ENCODE measurements at places on chromosomes 11 and 22.
A peak's percentile ranks its signal among the peaks of the same experiment; 100 is the strongest.

DNA sequence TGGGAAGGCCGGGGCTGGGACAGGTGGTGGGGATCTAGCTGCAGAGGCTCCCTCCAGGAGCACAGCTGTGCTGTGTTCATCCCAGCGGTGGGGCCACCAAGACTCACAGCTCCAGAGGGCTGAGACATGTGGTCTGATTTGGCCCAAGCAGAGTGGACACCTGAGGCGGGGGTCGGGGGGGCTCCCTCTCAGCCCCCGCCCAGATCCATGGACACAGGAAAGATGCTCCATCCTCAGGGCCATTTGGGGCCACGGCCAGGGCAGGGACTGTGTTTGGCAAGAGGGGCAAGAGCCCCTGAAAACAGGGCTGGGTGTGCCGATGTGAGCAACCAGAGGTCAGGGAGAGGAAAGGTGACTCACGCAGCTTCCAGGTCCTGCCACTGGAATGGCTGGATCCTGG, 219.4 kb downstream of the BRD1 start:
- no peak overlapping the region for H3K4me3 ChIP-seq
- no peaks in the 10 kb centered on the region for H3K4me1 ChIP-seq
- H3K27ac ChIP-seq = no peak overlapping the region
- DNase-seq = no peak

DNA sequence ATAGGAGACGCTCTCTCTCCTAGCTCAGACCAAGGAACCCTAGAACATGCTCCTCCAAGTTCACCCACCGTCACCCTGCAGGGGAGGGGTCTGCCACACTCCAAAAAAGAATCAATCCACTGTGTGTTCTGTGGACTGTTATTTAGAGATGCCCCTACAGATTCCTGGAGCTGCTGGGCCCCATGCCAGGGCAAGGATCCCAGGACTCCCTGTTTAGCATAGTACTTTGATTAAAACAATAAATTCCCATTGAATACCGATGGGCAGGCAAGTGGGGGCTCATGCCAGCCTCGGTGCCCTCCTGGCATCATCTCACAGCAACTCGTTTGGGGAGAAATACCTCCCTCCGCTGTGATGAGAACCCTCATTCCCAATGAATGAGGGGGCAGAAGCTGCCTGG, 247.5 kb downstream of the ST3GAL4 start:
- no peaks in the 10 kb centered on the region for H3K27me3 ChIP-seq
- no peaks in the 10 kb centered on the region for H3K4me1 ChIP-seq
- DNase-seq = no peak
- no peak overlapping the region for H3K4me3 ChIP-seq

GRCh38 chr11:19466314-19466713, 225.6 kb upstream of the E2F8 start:
- no peaks in the 10 kb centered on the region for H3K36me3 ChIP-seq
- no peak overlapping the region for H3K27ac ChIP-seq
- H3K4me3 ChIP-seq = no peak overlapping the region
- H3K4me1 ChIP-seq = no peaks in the 10 kb centered on the region
- no peak for DNase-seq
- H3K27me3 ChIP-seq = no peaks in the 10 kb centered on the region

GRCh38 chr11:74226907-74227306, 55.8 kb downstream of the PPME1 start:
- no peaks in the 10 kb centered on the region for H3K27me3 ChIP-seq
- DNase-seq = no peak
- H3K4me1 ChIP-seq = peaks cover 19% of the 10 kb centered on the region
- H3K27ac ChIP-seq = no peak overlapping the region

DNA sequence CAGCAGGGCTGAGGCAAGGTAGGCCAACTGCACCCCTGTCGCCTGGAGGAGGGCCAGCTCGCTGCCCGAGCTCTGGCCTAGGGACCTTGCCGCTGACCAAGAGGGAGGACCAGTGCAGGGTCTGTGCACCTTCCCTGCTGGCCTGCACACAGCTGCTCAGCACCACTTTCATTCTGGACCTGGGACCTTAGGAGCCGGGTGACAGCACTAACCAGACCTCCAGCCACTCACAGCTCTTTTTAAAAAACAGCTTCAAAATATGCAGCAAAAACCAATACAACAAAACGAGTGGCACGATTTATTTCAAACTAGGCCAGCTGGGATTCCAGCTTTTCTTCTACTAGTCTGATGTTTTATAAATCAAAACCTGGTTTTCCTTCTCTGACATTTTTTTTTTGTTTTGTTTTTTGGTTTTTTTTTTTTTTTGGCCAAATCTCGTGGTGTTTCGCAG, 18.0 kb downstream of the RSPH14 start:
- DNase-seq = no peak
- H3K4me1 ChIP-seq = peaks cover 3% of the 10 kb centered on the region
- H3K27me3 ChIP-seq = no peaks in the 10 kb centered on the region
- no peaks in the 10 kb centered on the region for H3K36me3 ChIP-seq
- no peak overlapping the region for H3K4me3 ChIP-seq
- H3K27ac ChIP-seq = no peak overlapping the region

DNA sequence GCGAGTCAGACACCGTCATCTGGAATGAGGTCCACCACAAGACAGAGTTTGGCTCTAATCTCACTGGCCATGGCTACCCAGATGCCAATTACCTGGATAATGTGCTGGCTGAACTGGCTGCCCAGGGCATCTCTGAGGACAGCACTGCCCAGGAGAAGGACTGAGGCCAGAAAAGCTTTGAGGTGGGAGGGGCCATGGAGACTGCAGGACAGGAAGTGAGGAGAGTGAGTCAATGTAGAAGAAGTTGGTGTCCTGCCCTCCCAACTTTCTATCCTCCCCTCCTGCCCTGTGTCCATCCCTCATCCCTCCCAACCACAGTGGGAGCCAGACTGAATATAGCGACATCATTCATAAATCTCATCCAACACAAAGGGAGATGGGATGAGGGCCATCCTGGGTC, 8.0 kb downstream of the MPEG1 start:
- no peak overlapping the region for H3K27ac ChIP-seq
- H3K4me3 ChIP-seq = no peak overlapping the region
- no peaks in the 10 kb centered on the region for H3K4me1 ChIP-seq

DNA sequence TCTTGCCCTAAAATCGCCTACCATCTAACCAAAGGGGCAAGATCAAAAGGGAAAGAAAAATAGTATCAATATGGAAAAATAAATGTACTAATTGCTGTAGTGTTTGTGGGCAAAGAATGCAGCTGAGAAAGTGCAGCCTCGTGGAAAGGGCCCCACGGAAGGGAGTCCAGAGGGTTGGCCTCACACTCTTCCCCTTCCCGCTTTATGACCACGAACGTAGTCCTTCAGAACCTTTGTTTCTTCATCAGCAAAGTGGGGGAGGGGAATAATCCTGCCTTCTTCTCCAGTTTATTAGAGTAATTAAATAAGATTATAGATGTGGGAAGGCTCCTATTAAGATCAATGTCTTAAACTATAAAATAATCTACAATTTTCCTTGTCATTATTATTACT, 41.0 kb downstream of the FLI1 start:
- no peaks in the 10 kb centered on the region for H3K36me3 ChIP-seq
- peaks cover 6% of the 10 kb centered on the region for H3K4me1 ChIP-seq
- H3K4me3 ChIP-seq = no peak overlapping the region
- no peak for DNase-seq
- no peaks in the 10 kb centered on the region for H3K27me3 ChIP-seq

DNA sequence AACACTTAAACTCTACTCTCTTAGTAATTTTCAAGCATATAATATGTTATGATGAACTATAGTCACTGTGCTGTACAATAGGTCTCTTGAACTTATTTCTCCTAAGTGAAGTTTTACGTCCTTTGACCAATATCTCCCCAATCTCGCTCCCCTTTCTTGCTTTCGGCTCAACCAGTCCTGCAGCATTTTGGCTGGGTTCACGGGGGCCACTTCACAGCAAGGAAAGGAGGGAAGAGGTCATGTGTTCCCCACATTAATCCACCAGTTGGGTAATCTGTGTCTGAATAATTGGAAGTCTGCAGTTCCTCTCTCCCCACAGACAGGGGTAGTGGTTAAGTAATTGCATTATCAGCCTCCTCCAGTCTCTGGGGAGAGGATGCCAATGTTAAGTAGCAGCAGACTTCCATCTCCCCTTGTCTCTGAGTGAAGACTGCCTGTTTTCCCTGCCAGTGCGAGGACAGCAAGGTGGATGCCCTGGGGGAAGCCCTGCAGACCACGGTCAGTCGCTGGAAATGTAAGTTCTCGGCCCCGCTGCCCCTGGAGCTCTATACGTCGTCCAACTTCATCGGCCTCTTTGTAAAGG, 59.2 kb upstream of the CRTAM start:
- no peak overlapping the region for H3K4me3 ChIP-seq
- no peaks in the 10 kb centered on the region for H3K36me3 ChIP-seq
- peaks cover 2% of the 10 kb centered on the region for H3K27me3 ChIP-seq
- peaks cover 2% of the 10 kb centered on the region for H3K4me1 ChIP-seq
- DNase-seq = no peak
- no peak overlapping the region for H3K27ac ChIP-seq

DNA sequence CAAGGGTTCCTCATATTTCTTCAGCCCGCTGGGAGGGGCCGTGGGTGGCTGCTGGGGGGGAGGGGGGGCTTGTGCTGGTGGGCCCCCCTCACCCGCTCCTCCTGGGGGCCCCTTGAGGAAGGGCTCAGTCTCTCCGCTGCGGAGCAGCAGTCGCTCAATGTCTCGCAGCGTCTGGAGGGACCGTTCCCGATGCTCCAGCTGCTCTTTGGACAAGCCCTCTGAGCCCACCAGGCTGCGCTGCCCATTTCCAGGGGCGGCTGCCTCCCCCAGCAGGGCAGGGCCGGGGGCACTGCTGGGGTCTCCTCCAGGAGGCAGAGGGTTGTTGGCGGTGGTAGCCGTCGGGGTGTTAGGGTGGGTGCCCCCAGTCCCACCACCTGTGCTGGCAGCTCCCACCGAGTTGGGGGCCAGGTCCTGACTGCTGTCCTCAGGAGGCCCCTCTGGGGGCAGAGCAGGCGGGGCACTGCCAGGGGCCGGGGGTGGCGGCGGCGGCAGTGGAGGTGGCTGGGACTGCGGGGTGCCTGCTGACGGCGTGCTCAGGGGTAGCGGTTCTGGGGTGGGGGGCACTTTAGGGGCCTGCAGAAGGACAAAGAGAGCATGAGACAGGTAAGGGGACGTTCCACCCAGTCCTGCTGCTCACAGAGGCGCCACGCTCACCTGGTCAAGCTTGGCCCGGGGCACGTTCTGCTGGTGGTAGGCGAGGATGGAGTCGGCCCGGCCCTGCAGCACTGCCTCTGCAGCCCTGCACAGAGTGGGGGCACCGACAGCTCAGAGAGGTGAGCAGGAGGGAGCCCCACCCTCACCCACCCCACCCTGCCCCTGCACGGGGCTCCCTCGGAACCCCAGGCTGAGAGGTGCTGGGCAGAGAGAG, 18.9 kb downstream of the CXCR5 start:
- peaks cover 11% of the 10 kb centered on the region for H3K4me1 ChIP-seq
- no peak overlapping the region for H3K27ac ChIP-seq
- peak; percentile 10 for DNase-seq
- no peak overlapping the region for H3K4me3 ChIP-seq
- no peaks in the 10 kb centered on the region for H3K27me3 ChIP-seq

DNA sequence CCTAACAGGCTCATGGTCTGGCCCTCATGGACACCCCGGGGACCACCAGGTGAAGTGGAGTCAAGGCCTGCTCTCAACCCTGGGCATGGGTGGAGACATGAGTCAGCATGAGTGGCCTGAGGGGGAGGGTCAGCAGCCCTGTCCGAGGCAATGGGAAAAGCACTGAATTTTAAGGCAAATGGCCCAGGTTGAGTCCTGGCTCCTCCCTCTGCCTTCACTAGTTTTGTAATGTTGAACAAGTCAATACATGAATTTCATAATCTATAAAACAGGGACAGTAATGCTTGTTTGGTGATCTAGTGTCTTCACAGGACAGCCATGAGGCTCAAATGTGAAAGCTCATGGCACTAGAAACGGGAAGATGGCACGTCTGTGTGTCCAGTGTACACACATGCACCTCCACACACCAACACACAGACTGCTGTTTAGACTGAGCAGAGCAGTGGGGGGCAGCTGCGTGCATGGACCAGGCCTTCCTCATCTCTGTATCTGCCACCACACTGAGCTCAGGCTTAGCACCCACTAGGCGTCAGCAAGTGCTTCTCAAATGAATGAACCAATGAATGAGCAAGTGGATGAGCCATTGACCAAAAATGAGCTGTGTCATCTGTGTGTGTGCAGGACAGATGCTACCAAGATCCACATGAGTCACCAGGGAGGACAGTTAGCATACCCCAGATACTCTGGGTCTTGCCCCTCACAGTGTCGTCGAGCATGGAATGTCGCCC, 63.4 kb downstream of the NRXN2 start:
- no peaks in the 10 kb centered on the region for H3K27me3 ChIP-seq
- H3K27ac ChIP-seq = no peak overlapping the region
- DNase-seq = no peak
- H3K4me1 ChIP-seq = no peaks in the 10 kb centered on the region

GRCh38 chr11:30317030-30317429, 5.9 kb upstream of the ARL14EP start:
- no peaks in the 10 kb centered on the region for H3K27me3 ChIP-seq
- no peaks in the 10 kb centered on the region for H3K4me1 ChIP-seq
- H3K27ac ChIP-seq = no peak overlapping the region
- no peak for DNase-seq
- H3K4me3 ChIP-seq = no peak overlapping the region
- H3K36me3 ChIP-seq = no peaks in the 10 kb centered on the region

- H3K27me3 ChIP-seq = no peaks in the 10 kb centered on the region
- no peaks in the 10 kb centered on the region for H3K4me1 ChIP-seq
- no peak overlapping the region for H3K4me3 ChIP-seq
- no peak overlapping the region for H3K27ac ChIP-seq
Measured at GRCh38 chr22:22914726-22915669, 27.4 kb downstream of the IGLL5 start.

DNA sequence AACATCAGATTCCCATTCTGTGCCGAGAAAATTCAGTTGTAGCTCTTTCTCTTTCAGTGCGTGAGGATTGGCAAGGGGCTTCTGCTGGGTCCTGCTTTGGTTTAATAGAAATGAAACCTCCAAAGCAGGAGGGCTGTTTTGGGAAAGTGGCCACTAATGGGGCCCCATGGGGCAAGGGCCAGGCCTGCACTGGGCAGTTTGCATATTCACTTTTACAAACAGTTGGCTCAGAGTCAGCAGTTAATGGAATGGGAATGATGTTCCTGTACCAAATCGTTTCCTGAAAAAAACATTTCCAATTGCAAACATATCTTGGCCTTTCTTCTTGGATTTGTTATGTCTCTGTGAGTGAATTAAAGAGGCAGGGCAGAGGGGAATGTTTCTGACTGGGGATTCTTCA, 92.1 kb downstream of the PARVA start:
- no peak for DNase-seq
- no peaks in the 10 kb centered on the region for H3K27me3 ChIP-seq
- H3K27ac ChIP-seq = peak overlapping the region; percentile 42
- H3K4me3 ChIP-seq = no peak overlapping the region
- peaks cover 4% of the 10 kb centered on the region for H3K4me1 ChIP-seq

DNA sequence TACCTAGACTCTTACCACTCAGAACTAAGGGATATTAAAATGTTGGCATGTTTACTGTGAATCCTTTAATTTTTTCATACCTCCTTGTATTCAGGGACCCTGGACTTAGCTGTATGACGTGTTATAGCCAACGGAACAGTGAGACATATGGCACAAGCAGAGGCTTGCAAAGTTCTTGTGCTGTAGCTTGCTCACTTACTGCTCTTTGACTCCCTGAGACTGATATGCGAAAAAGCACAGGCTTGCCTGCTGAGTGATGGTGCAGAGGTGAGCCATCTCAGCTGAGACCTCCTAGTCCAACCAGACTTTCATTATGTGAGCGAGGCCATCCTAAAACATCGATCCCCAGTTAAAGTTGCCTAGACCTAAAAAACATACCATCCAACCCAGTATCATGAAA, 811.0 kb downstream of the METTL15 start:
- H3K4me3 ChIP-seq = no peak overlapping the region
- H3K27me3 ChIP-seq = no peaks in the 10 kb centered on the region
- DNase-seq = no peak
- no peaks in the 10 kb centered on the region for H3K36me3 ChIP-seq
- H3K27ac ChIP-seq = no peak overlapping the region
